ENCODE measurements at places on chromosomes 5 and 9.
A peak's percentile ranks its signal among the peaks of the same experiment; 100 is the strongest.

DNA sequence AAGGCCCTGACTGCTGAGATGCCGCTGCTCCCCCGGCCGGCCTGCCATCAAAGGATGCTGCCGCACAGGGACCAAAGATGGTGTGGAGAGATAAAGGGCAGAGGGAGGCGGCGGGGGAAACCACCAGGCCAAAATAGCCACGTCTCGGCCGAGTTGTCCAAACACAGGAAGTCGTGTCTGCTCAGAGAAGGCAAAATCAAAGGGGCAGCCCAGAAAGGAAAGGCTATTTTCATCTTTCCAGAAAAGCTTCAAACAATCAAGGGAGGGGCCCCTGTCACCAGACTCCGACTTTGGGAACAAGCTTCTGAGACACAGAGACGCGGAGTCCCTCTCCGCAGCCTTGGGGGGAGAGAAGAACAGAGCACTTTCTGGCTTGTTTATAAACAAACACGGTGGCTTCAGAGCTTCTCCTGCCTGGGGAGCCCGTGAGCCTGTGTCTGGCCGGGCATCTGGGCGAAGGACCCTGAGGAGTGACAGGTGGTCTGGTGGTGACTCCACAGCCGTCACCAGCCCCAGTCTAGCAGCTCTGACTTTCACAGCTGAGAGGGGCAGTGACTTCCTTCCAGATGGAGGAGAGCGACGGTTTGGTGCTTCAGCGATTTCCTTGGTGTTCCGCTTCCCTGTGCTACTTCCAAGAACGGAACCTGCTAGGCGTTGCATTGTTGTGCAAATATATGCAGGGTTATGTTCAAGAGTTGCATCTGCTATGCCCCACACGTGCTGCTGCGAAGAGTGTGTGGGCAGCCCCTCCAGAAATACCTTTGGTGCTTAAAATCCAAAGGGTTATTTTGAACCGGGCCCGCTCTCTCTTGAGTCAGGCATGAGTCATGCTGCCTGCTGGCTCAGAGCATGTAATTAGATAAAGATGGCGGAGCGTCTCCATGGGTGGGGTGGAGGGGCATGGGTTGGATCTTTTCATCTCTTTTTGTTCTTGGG, 24.0 kb downstream of the ADAMTSL2 start:
- peak; percentile 77 for DNase-seq

DNA sequence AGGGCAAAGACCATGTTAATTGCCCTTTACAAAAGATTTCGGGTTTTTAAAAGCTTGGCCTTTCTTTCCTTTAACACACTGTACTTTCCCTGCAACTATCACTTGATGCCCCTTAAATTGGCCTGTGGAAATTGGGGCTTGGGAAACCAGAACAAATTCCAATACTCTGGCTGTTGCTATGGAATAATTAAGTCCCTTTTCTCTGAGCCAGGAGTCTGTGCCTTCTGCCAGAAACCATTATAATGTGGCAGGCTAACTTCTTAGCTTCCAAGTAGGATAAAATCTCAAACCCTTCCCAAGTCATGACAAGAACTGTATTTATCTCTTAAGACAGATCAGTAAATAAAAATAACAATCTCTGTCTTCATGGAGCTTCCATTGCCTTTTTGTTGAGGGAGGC, 1.1 kb upstream of the SPINK1 start:
- no peak for DNase-seq

- peak; percentile 69 for DNase-seq
These were observed 910 bp downstream of the TRIM14 start for GRCh38 chr9:98117984-98118639.

DNA sequence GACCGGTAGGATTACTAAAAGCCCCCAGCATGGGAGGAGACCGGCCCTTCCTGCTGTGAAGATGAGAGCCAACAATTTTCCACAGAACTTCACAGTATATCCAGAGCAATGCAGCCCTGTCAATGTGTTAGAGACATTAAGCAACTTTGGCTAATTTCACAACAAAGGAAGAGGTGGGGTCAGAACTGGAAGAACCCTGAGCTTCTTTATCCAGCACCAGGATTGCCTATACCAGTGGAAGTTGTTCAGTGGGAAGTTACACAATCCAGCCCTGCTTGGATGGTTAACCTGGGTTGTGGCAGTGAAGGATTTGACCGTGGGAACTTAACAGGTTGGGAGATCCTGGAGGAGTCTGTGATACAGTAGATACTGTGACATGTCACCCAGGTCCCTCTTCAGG, 197.0 kb downstream of the FBN2 start:
- DNase-seq, result peak; percentile 84

DNA sequence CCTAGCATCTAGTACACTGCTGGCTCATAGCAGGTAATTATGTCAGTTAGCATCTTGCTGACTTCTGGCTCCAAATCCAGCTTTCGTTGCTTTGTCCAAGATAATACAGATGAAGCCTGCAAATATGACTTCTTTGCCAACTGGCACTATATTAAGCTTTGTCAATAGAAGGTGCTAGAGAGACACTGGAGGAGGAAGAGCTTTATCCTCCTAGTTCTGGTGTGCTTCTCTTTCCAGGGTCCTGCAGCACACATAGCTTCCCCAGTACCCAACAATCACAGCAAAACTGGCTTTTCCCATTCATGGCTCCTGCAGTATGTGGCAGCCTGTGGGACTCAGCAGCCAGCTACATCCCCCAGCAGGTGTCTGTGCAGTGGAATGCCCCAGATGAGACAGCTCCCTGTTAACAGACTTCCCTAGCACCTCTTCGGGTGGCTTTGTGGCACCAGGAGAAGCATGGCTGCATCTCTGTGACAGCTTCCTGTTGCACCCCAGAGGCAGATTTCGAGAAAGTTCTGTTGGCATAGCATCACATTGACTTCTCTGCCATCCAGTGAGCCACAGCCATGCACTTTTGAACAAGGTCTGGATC, 147.8 kb downstream of the OXCT1 start:
- no peak for DNase-seq

- no peak for DNase-seq
These were observed 29.2 kb downstream of the KLF4 start for GRCh38 chr9:107460153-107461023.

GRCh38 chr5:76379855-76380254, 23.2 kb upstream of the IQGAP2 start:
- no peak for DNase-seq

DNA sequence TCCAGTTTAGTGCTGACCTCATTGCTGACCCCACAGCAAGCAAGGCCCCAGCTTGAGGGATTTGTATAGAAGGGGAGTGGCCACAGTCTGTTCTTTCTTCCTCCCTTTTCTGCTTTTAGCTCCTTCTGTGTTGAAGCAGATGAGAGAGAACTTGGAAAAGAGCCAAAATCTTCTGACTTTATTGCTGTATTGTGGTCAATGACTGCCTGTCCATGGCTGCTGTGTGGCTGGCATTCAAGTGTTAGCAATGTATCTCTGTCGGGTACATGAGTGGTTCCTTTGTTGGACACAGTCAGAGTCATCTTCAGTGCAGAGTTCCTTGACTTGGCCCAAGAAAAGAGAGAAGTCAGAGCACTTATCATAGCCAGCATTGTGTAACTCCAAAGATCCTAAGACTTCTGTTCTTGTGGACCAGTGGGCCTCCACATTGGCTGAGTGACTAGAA, 154.1 kb downstream of the LRRC70 start:
- DNase-seq, result peak; percentile 89

GRCh38 chr5:83494087-83494620, 22.6 kb downstream of the VCAN start:
- DNase-seq, result no peak

DNA sequence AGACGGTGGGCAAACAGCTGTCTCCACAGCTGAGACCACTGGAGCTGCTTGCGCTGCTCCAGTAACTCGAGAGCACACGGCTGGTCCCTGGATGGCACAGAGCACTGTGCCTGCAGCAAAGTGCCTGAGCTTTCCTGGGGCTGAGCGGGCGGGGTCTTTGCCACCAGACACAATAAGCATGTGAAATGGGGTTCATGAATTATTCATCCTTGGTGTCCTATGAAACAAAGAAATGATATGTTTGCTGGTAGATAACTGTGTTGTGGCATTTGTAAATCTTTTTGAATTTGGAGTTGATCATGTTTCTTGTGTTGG, 151.7 kb upstream of the MPDZ start:
- DNase-seq, result no peak

- no peak for DNase-seq
These were observed 1.3 kb upstream of the ACOT12 start for GRCh38 chr5:81395262-81395661.

GRCh38 chr9:114570742-114571141, 16.8 kb upstream of the ATP6V1G1 start:
- no peak for DNase-seq

GRCh38 chr5:38069360-38069759, 189.0 kb upstream of the EGFLAM start:
- no peak for DNase-seq

DNA sequence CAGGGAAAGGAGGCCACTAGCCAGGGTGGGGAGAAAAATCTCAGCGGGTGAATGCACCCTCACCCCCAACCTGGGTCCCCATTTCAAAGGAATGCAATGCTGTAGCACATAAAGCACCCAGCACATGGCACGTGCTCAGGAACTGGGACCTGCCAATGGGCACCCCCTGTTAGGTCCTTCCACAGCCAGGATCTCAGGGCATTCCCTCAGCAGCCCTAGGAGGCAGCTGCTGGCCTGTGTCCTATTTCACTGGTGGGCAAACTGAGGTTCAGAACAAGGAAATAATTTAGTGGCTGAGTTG, 8.8 kb downstream of the DNM1 start:
- no peak for DNase-seq

- DNase-seq, result no peak
These were observed 38.1 kb upstream of the ZCCHC7 start for GRCh38 chr9:37082214-37082765.

- DNase-seq, result no peak
These were observed 124.6 kb upstream of the TBCA start for GRCh38 chr5:77900691-77901090.

DNA sequence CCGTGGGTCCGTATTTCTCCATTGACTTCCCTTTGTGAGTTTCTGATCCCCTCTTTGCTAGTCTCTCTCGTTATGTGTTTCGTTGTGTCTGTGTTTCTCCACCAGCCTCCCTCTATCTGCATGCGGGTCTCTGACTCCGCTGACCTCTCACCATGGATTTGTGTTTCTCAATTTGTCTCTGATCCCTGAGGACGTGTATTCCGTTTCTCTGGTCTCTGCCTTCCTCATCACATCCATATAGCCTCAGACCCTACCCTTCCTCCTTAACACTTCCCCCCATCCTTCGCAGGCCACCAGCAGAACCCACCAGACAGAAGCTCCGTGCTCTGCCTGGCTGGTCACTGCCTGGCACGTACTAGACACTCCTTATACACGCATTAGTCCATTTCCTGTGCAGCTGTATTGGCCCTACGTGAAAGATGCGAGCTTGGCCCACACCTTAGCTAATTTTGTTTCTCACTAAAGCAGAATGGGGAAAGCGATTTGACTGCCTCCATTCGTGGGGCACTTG, 631 bp downstream of the B4GALT7 start:
- DNase-seq, result peak; percentile 18

DNA sequence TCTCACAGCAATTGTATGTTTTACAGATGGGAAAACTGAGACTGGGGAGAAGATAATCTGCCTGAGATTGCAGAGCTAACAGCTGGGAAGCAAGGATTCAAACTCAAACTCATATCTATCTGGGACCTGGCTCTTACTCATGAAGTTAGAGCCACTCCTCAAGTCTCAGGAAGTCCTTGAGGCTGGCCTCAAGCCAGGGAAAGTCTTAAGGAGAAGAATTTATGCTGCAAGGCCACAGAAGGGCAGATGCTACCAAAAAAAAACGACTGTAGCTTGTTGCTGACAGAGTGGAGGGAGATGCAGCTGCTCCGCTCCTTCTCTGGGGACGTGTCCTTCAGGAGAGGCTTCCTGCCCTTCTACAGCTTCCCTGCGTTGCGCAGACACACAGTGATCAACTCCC, 39.8 kb downstream of the BARHL1 start:
- no peak for DNase-seq

- DNase-seq, result no peak
These were observed 72.3 kb upstream of the RAD23B start for GRCh38 chr9:107210775-107211174.

GRCh38 chr9:109639674-109640579, 140.1 kb upstream of the PALM2AKAP2 start:
- DNase-seq, result no peak

Measured in suppressor macrophage (primary cell).